ENCODE measurements at places on chromosomes 12 and 14.

GRCh38 chr12:113873740-113874139 is 92.4 kb downstream of the RBM19 start:
- no peaks in the 10 kb centered on the region for H3K27me3 ChIP-seq
- no peak for DNase-seq
- no peaks in the 10 kb centered on the region for H3K4me1 ChIP-seq
- H3K36me3 ChIP-seq = no peaks in the 10 kb centered on the region

DNA sequence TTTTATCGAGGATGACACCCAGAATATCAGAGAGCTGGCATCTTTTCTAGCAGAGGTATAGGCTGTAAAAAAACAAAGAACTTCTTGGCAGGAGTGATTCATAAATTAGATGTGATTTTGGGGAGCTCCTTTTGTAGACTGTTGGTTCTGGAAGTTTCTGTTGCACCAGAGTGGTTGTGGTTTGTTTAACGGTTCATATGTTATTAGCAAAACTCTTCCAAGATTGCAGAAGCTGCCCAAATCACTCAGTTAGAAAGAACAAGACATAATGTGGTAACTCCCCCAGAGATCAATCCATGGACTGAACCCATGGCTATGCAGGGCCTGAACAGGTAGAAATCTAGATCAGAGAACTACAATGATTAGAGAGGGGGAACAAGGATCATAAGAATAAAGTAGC is 6.7 kb upstream of the RNASE10 start:
- no peak for DNase-seq
- H3K4me1 ChIP-seq = no peaks in the 10 kb centered on the region
- no peaks in the 10 kb centered on the region for H3K36me3 ChIP-seq
- no peaks in the 10 kb centered on the region for H3K27me3 ChIP-seq
- H3K27ac ChIP-seq = no peak overlapping the region
- H3K4me3 ChIP-seq = no peak overlapping the region

DNA sequence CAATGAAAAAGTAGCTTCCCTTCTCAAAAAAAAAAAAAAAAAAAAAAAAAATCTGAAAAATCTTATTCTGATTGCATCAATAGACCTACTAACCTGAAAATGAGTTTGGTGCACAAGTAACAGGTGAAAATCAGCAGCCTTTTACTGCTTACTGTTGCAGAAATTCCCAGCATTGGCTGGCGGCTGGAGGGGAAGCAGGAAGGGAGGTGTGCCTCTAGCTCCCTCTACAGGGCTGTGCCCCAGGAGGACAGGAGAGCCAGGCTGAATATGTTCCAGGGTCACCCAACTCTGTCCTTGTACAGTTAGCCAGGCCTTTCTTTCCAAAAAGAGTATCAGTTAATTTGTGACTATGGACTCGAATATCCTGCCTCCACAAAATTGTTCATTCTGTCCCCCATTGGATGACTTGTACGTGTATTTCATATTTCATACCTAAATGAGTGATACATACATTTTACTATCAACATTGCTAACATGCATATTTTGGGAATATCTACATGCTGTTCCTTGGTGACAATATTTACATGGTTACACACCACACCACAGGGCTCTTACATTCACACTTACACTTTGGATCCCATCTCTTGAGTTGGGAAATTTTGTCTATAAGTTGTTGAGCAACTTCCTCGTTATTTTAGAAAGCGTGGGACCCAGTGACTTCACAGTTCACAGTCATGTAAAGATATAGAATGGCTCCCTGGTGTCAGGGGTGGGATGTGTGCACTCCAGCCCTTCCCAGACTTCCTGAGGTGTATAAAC is 124.8 kb downstream of the SAMD4A start:
- H3K4me1 ChIP-seq = peaks cover 8% of the 10 kb centered on the region
- H3K27me3 ChIP-seq = no peaks in the 10 kb centered on the region
- H3K27ac ChIP-seq = peak overlapping the region; percentile 70
- DNase-seq = peak; percentile 73
- no peaks in the 10 kb centered on the region for H3K36me3 ChIP-seq
- no peak overlapping the region for H3K4me3 ChIP-seq

GRCh38 chr14:100017553-100017952 is 47.7 kb upstream of the EVL start:
- H3K4me3 ChIP-seq = no peak overlapping the region
- no peak overlapping the region for H3K27ac ChIP-seq
- H3K27me3 ChIP-seq = no peaks in the 10 kb centered on the region
- no peak for DNase-seq

- no peak overlapping the region for H3K27ac ChIP-seq
- H3K4me1 ChIP-seq = no peaks in the 10 kb centered on the region
- DNase-seq = no peak
- peaks cover 6% of the 10 kb centered on the region for H3K27me3 ChIP-seq
These were observed 21.8 kb downstream of the LHX5 start for GRCh38 chr12:113449839-113450238.

- H3K4me3 ChIP-seq = no peak overlapping the region
- H3K4me1 ChIP-seq = no peaks in the 10 kb centered on the region
- DNase-seq = no peak
- H3K27ac ChIP-seq = no peak overlapping the region
- no peaks in the 10 kb centered on the region for H3K27me3 ChIP-seq
These were observed 9.4 kb downstream of the ACACB start for GRCh38 chr12:109125791-109126190.

GRCh38 chr12:105321125-105321524 is 9.4 kb upstream of the C12orf75 start:
- H3K27me3 ChIP-seq = no peaks in the 10 kb centered on the region
- H3K27ac ChIP-seq = no peak overlapping the region
- no peak overlapping the region for H3K4me3 ChIP-seq
- DNase-seq = no peak

GRCh38 chr12:81296556-81297305 is 218.9 kb downstream of the ACSS3 start:
- no peaks in the 10 kb centered on the region for H3K27me3 ChIP-seq
- no peaks in the 10 kb centered on the region for H3K4me1 ChIP-seq
- peaks cover 2% of the 10 kb centered on the region for H3K36me3 ChIP-seq
- H3K27ac ChIP-seq = no peak overlapping the region
- no peak for DNase-seq

- H3K4me3 ChIP-seq = no peak overlapping the region
- DNase-seq = no peak
- H3K27me3 ChIP-seq = no peaks in the 10 kb centered on the region
- no peaks in the 10 kb centered on the region for H3K4me1 ChIP-seq
These were observed 37.4 kb upstream of the PSMA6 start for GRCh38 chr14:35254736-35255135.

DNA sequence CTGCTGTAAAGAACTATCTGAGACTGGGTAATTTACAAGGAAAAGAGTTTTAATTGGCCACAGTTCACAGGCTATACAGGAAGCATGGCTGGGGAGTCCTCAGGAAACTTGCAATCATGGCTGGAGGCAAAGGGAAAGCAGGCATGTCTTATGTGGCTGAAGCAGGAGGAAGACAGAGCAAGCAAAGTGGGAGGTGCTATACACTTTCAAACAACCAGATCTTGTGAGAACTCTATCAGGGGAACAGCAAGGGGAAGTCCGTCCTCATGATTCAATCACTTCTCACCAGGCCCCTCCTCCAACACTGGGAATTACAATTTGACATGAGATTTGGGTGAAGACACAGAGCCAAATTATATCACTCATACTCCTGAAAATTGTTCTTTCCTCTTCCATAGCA is 109.5 kb upstream of the PKP2 start:
- no peak for DNase-seq
- H3K36me3 ChIP-seq = no peaks in the 10 kb centered on the region
- no peaks in the 10 kb centered on the region for H3K27me3 ChIP-seq
- no peaks in the 10 kb centered on the region for H3K4me1 ChIP-seq
- H3K4me3 ChIP-seq = no peak overlapping the region

GRCh38 chr12:107130830-107131611 is 37.7 kb upstream of the CRY1 start:
- H3K4me3 ChIP-seq = no peak overlapping the region
- H3K36me3 ChIP-seq = no peaks in the 10 kb centered on the region
- no peak for DNase-seq
- H3K27ac ChIP-seq = no peak overlapping the region
- no peaks in the 10 kb centered on the region for H3K4me1 ChIP-seq
- no peaks in the 10 kb centered on the region for H3K27me3 ChIP-seq

DNA sequence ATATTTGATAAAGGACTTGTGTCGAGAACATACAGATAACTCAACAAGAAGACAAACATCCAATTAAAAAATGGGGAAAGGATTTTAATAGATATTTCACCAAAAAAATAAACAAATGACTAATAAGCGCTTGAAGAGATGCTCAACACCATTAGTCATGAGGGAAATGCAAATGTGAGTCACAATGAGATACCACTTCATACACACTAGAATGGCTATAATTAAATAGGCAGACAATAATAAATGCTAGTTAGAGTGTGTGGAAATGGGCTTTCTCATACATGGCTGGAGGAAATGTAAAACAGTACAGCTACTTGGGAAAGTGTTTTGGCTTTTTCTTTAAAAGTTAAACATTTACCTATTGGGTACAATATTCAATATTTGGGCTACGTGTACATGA is 34.8 kb downstream of the DLK1 start:
- no peaks in the 10 kb centered on the region for H3K36me3 ChIP-seq
- no peaks in the 10 kb centered on the region for H3K4me1 ChIP-seq
- no peak for DNase-seq
- H3K27me3 ChIP-seq = no peaks in the 10 kb centered on the region
- no peak overlapping the region for H3K27ac ChIP-seq

GRCh38 chr14:42299692-42300091 is 693.0 kb downstream of the LRFN5 start:
- H3K4me3 ChIP-seq = no peak overlapping the region
- no peaks in the 10 kb centered on the region for H3K27me3 ChIP-seq
- no peak for DNase-seq
- no peaks in the 10 kb centered on the region for H3K4me1 ChIP-seq
- H3K27ac ChIP-seq = no peak overlapping the region

DNA sequence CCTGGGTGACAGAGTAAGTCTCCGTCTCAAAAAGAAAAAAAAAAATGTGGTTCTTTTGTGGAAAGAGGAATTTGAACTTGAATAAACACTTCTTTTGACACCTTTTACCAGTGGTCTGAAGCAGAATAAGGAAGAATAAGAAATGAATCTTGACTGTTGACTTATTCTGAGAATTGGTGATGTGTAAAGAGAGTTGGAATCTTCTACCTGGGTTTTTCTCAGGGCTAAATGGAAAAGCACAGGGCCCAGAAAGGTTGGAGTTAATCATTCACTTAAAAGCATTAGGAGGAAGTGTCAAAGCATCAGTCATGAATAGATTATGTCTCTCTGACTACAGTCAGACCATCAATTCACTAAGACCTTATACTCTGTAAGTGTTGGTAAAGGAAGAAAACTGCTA is 13.9 kb downstream of the PNMA1 start:
- no peak overlapping the region for H3K27ac ChIP-seq
- H3K4me3 ChIP-seq = no peak overlapping the region
- H3K4me1 ChIP-seq = no peaks in the 10 kb centered on the region

GRCh38 chr14:45249856-45250575 is 3.0 kb downstream of the MIS18BP1 start:
- H3K4me1 ChIP-seq = no peaks in the 10 kb centered on the region
- no peaks in the 10 kb centered on the region for H3K36me3 ChIP-seq
- peak; percentile 25 for DNase-seq
- peak overlapping the region; percentile 66 for H3K27ac ChIP-seq
- no peaks in the 10 kb centered on the region for H3K27me3 ChIP-seq
- peak overlapping the region; percentile 11 for H3K4me3 ChIP-seq

GRCh38 chr12:116804051-116804450 is 65.9 kb downstream of the RNFT2 start:
- H3K4me3 ChIP-seq = no peak overlapping the region
- H3K36me3 ChIP-seq = no peaks in the 10 kb centered on the region
- H3K27ac ChIP-seq = no peak overlapping the region
- no peak for DNase-seq

DNA sequence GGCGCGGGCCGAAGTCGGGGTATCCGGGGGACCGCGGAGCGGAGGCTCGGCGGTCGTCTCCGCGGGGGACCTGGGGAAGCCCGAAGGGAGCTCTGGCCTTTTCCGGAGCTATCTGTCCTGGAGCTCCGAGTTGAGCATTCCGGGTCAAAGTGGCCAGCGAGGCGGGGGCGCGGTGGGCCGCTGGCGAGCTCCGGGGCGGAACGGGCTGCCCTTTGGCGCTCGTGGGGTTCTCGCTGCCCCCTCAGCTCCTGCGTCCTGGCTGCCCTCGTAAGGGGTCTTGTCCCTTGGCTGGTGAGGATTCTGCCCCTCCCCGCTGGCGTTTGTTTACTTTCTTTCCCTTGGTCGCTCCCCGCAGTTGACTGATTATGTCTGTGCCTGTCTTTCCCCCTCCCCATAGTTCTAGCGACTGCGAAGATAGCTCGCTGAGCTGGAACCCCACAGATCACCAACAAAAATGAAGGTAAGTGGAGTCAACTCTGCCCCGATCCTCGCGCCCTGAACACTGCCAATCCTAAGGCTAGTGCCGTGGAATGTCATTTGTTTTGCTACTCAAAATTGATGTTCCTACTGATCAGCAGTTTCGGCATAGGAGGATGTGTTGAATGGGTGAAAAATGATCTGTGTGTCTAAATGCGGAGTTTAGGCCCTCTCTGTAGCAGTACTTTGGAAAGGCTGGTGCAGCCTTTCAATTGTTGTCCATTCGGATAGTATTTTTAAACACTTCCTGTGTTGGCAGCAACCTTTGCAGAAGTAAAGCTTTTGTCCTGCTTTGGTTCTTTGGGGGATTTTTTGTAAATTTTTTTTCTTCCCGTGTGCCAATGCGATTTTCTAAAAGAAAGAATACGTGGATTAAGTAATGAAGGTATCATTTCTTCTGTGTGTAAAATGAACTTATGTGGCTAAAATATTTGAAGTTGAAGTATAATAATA is 1.3 kb downstream of the ARID4A start:
- H3K4me3 ChIP-seq = peak overlapping the region; percentile 91
- H3K27me3 ChIP-seq = no peaks in the 10 kb centered on the region
- peak; percentile 30 for DNase-seq
- H3K27ac ChIP-seq = peak overlapping the region; percentile 96
- no peaks in the 10 kb centered on the region for H3K36me3 ChIP-seq

- no peak overlapping the region for H3K4me3 ChIP-seq
- peak; percentile 23 for DNase-seq
- no peaks in the 10 kb centered on the region for H3K4me1 ChIP-seq
- no peaks in the 10 kb centered on the region for H3K27me3 ChIP-seq
These were observed 77.8 kb upstream of the MAX start for GRCh38 chr14:65179918-65180724.

- H3K4me3 ChIP-seq = no peak overlapping the region
- no peaks in the 10 kb centered on the region for H3K4me1 ChIP-seq
- H3K36me3 ChIP-seq = no peaks in the 10 kb centered on the region
- no peak overlapping the region for H3K27ac ChIP-seq
- no peak for DNase-seq
- H3K27me3 ChIP-seq = no peaks in the 10 kb centered on the region
These were observed 67.7 kb downstream of the EID3 start for GRCh38 chr12:104371043-104371870.

DNA sequence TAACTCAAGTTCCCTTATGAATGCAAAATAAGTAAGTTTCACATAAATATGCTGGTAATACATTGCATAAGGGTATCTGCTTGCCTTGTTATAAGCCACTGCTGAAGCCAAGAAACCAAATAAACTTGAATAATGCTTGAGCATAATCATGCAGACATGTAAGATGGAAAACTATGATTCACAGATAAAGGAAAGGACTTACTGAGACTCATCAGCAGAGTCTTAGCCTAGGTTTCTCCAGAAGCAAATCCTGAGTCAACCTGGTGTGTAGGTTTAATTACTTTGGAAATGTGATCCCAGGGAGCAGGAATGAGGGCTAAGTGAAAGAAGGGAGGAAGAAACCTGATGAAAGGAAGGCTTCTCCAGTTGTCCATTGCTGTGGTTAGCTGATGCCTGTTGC is 107.7 kb upstream of the BTG1 start:
- no peaks in the 10 kb centered on the region for H3K36me3 ChIP-seq
- H3K4me1 ChIP-seq = no peaks in the 10 kb centered on the region
- no peak overlapping the region for H3K27ac ChIP-seq
- H3K4me3 ChIP-seq = no peak overlapping the region
- DNase-seq = no peak
- H3K27me3 ChIP-seq = no peaks in the 10 kb centered on the region
